ENCODE measurements at places on chromosomes 1 and 21.

DNA sequence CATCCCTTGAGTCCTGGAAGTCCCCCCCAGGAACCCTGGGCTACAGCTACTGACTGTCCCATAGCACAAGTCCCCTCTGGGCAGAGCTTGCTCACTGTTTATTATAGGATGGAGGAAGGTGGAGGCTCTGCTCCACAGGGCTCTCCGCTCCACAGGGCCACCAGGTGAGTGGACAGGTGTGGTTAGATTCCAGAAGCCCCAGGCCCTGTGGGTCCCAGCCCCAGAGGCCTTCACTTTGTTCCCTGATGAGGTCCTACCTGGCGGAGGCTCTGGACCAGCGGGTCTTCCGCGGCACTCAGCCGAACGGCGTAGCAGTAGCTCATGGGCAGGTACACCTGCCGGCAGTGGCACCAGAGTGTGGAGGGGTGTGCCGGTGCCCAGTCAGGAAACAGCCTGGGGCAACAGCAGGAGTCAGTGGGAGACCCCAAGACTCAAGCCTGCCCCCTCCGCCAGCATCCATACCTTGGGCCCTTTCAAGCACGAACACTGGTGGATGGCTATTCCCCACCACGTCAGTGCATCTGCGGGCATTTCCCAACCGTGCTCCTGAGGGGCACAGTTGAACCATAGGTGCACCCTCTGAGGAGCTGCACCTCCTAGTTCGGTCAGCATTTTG, 12.3 kb downstream of the LSS start:
- DNase-seq, result no peak

DNA sequence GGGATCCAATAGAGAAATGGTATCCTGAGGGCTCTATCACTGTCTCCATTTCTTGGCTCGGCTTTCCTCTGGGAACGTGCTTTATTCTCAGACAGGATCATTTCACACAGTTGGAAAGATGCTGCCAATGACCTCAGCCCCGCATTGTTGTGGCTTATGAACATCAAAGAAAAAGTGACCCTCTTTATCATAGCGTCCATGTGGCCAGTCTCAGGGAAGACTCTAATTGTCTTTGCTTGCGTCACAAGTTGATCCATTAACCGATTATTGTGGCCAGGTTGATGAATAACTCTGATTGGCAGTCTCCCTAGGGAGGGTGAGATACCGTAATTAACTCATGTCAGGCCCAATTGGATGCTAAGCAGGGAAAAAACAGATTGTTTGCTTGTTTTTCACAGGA, 10.4 kb upstream of the TMEM9 start:
- DNase-seq, result no peak

DNA sequence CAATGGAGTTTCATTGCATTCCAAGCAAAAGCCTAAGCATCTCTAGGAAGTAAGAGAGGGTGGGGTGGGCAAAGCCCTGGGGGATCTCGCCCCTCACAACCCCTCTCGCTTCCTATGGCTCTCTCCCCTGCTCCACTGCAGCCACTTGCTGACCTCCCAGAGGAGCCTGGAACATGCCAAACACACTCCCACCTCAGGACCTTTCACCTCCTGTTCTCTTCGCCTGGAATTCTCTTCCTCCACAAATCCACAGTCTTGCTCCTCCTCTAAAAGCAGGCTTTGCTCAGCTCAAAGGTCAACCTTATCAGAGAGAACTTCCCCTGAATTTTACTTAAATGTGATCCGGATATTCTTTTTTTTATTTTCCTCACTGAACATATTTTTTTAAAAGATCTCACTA, 20.9 kb upstream of the SRRM1 start:
- no peak for DNase-seq

DNA sequence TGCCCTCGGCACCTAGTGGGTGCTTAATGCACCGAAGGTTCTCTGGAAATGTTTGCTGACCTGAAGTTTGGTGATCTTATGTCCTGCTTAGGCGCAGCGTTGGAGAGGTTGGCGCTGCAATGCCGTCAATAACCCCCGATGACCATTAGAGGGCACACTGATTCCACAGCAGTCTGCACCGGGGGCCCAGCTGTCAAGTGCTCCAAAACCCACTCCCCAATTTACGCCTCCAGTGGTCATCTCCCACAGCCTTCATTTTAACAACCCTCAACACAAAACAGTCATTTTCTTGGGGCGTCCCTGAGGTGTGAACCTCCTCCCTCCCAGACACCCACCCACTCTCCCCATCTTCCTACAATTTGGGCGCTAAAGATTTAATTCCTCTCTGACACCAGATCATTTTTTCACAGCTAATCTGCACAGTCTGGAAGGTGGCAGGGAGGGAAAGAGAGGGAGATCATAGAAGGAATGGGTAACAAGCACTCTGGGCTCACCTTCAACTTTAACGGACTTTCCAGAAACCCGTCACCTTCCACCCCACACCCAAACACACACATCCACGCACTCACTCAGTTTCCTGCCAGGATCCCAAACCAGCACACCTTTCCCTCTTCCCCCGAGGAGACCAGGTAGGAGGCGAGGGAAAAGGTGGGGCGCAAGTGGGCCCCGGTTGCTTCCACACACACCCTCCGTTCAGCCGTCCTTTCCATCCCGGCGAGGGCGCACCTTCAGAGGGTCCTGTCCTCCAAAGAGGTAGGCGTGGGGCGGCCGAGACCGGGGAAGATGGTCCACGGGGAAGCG, 570 bp upstream of the NPR1 start:
- peak; percentile 17 for DNase-seq

GRCh38 chr1:202210385-202210784, 16.8 kb downstream of the LGR6 start:
- DNase-seq, result no peak

DNA sequence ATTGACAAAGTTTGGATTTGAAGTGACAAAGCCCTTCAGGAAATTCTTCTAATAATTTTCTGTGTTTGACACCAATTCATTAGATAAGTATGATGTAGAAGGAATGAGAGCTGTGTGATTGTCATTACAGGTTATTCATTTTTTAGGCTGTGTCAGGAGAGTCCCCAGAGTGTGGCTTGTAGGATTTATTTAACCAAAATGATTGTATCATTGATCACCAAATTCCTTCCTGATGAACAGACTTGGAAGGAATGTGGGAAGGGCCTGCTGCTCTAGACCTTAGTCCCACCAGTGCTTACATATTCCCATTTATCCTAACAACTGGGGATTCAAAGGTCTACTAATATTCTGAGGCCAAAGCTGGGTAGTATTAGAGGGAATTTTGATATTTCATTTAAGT, 383.3 kb upstream of the KAZN start:
- DNase-seq, result no peak

Measured in activated CD8-positive, alpha-beta memory T cell treated with anti-CD3 and anti-CD28 coated beads for 1 hour (primary cell).